ENCODE measurements at places on chromosomes 3 and 15.

GRCh38 chr15:99992611-99993231, 259.5 kb upstream of the LYSMD4 start:
- DNase-seq: no peak

- no peak for DNase-seq
Observed at GRCh38 chr3:73010158-73010557, 13.5 kb downstream of the PPP4R2 start.

DNA sequence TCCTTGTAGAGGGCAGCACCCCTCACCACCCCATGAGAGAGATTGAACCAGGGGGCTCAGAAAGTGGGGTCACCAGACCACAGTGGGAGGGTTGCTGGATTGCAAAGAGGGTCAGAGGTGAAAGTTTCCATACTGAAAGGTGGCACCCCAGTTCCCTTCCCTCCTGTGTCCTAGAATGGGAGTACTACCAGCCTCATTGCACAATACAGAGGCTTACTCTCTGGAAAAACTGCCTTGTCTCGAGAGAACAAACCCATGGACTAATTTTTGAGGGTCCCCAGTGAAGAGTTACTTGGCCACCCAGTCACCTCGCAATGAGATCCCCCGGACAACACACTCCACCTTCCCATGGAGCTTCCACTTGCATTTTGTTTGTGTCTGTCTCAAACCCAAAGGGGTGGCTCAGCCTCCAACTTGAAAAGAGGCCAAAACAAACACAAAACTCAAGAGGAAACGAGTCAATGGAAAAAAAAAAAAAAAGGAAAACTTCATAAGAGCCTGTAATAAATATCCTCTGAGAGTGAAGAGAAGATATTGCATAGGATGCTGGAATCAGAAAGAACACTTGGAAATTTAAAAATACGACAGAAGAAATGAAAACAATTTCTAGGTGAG, 18.6 kb downstream of the MESP2 start:
- no peak for DNase-seq

DNA sequence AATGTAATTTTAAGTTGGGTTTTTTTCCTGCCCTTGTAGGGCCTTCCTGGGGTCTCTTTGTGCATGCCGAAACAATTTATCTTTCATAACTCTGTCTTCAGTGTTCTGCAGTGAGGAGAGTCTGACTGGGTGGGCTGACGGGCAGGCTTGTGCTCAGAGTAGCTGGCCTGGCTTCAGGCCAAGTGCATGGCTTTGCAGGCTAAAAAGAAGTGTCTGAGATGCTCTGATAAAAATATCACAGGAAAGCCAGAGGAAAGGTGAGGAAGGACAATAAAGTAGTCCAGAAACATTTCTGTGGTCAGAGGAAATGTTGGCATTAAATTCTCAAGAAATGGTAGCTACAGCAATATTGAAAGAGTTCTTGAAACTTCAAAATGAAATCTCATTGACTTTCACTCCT, 25.5 kb downstream of the ST3GAL6 start:
- no peak for DNase-seq

DNA sequence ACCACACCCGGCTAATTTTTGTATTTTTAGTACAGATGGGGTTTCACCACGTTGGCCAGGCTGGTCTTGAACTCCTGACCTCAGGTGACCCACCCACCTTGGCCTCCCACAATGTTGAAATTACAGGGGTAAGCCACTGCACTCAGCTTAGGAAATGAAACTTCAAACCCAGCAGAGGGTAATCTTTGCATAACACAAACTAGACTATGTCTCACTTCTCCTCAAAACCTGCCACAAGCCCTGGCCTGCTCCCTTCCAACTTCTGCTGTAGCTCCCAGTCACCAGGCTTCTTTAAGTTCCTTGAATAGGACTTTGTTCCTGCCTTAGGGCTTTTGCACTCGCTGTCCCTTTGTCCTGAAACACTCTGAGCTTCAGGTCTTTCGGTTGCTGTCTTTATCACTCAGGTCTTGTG, 39.2 kb upstream of the SEMA4B start:
- DNase-seq: no peak

GRCh38 chr15:51936105-51936478, 35.5 kb downstream of the LEO1 start:
- no peak for DNase-seq

GRCh38 chr3:28853830-28854229, 427.0 kb upstream of the RBMS3 start:
- no peak for DNase-seq

GRCh38 chr3:12966847-12967605, 106.2 kb downstream of the IQSEC1 start:
- DNase-seq: no peak

GRCh38 chr3:154188846-154189245, 67.7 kb downstream of the ARHGEF26 start:
- DNase-seq: no peak

DNA sequence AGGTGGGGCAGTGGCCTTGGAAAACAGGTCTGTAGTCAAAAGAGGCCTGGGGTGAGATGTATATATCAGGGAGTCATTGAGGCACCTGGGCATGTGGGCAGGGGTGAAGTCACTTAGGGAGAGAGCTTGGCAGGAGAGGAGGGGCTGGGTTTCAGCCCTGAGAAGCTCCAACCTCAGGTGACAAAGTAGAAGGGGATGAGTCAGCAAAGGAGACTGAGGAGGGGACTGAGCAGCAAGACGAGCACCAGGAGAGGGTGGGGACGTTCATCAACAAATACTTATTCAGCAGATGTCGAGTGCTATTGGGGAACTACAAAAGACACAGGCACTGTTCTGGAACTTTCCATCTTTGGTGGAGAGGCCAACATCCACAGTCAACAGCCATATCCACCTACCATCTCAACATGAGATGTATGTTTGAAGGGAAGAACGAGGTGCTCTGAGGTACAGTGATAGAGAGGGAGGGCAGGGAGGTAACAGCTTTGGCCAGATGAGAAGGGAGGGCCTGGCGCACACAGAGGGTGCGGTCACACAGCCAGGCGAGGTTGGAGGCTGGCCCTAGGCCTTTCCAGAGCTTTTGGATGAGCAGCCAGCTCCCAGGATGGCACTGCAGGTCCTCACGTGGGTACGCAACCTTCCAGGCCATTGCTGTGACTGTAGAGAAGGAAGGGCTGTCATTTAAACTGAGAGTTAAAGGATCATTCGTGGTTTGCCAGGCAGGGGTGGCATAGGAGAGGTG, 45.7 kb downstream of the GLDN start:
- no peak for DNase-seq

Measured in cortex of kidney (tissue), 1 donor.